ENCODE measurements at places on chromosomes 12 and 14. TPM values are rescaled to one million over a fixed set of nuclear protein-coding genes. Genes with fewer than 3 reads are reported as not detected.

- DNase-seq = no peak
- H3K27me3 ChIP-seq = no peaks in the 10 kb centered on the region
- no peak overlapping the region for H3K4me3 ChIP-seq
- no peak overlapping the region for H3K27ac ChIP-seq
- H3K4me1 ChIP-seq = peaks cover 5% of the 10 kb centered on the region
- no peaks in the 10 kb centered on the region for H3K36me3 ChIP-seq
Measured at GRCh38 chr14:30345511-30345910, 213.4 kb upstream of the G2E3 start.

DNA sequence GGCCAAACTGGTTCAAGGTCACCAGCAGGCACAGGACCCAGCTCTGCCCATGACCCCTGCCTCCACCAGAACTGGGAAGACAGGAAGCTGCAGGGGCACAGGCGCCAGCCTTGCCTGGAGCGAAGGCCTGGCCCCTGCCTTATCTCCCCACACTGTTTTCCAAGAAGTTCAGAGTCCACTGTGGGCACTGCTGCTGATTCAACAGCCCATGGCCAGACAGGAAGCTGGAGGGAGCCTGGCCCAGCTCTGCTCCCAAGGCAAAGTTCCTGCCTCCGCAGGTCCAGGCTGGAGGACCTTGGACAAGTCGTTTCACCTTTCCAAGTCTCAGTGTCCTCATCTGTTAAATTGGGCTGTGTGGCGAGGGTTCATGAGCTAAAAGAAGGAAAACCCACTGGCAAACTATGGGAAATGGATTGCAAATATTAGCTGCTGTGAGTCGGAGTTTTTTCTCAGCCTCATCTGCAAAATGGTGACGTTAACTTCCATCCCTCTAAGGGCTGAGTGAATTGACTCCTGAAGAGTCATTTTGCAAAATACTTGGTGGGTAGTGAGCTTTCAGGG is 1.2 kb downstream of the PHETA1 start:
- DNase-seq = no peak
- no peaks in the 10 kb centered on the region for H3K4me1 ChIP-seq
- no peaks in the 10 kb centered on the region for H3K36me3 ChIP-seq
- no peaks in the 10 kb centered on the region for H3K27me3 ChIP-seq
- H3K4me3 ChIP-seq = peak overlapping the region; percentile 99
- peak overlapping the region; percentile 85 for H3K27ac ChIP-seq

DNA sequence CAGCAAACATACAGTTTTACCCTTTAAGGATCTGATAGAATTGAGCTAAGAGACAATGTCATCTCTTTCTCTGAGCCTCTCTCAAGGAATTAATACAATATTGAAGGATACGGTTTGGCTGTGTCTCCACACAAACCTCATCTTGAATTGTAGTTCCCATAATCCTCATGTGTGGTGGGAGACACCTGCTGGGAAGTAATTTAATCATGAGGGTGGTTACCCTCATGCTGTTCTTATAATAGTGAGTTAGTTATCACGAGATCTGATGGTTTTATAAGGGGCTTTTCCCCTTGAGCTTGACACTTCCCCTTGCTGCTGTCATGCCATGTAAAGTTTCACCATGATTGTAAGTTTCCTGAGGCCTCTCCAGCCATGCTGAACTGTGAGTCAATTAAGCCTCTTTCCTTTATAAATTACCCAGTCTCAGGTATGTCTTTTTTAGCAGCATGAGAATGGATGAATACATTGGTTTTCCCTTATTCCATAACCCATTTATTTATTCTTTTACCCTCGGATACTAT is 47.6 kb downstream of the TMEM30B start:
- H3K4me1 ChIP-seq = no peaks in the 10 kb centered on the region
- no peak overlapping the region for H3K27ac ChIP-seq
- no peak for DNase-seq
- no peak overlapping the region for H3K4me3 ChIP-seq
- no peaks in the 10 kb centered on the region for H3K36me3 ChIP-seq
- H3K27me3 ChIP-seq = peaks cover 12% of the 10 kb centered on the region

DNA sequence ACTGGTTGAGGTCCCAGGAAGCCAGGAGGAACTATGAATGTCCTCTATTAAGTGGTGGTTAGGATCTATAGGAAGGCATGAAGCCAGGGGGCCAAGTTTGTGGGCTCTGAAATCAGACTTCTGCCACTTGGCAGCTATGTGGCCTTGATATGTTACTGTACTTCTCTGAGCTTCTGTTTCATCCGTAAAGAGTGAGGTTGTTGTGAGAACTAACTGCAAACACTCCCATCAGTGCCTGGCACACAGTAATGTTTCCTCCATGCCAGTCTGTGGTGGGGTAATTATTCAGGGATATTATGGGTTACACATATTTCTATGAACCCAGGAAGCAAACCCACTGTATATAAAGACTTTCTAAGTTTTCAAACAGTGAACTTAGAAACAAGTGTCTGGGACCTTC is 57.4 kb downstream of the PLXNC1 start:
- peaks cover 8% of the 10 kb centered on the region for H3K4me1 ChIP-seq
- no peaks in the 10 kb centered on the region for H3K27me3 ChIP-seq
- DNase-seq = no peak
- no peak overlapping the region for H3K27ac ChIP-seq
- H3K4me3 ChIP-seq = no peak overlapping the region

- DNase-seq = no peak
- no peak overlapping the region for H3K27ac ChIP-seq
- H3K4me1 ChIP-seq = no peaks in the 10 kb centered on the region
Measured at GRCh38 chr12:9810671-9811070, 16.6 kb upstream of the KLRF1 start.

GRCh38 chr12:93247313-93247991 is 130.3 kb upstream of the NUDT4 start:
- H3K4me3 ChIP-seq = no peak overlapping the region
- H3K36me3 ChIP-seq = no peaks in the 10 kb centered on the region
- DNase-seq = no peak
- H3K27me3 ChIP-seq = no peaks in the 10 kb centered on the region

GRCh38 chr12:129193263-129193871 is 340.1 kb downstream of the GLT1D1 start:
- no peaks in the 10 kb centered on the region for H3K4me1 ChIP-seq
- no peaks in the 10 kb centered on the region for H3K27me3 ChIP-seq
- H3K4me3 ChIP-seq = no peak overlapping the region

- H3K4me1 ChIP-seq = no peaks in the 10 kb centered on the region
- H3K27ac ChIP-seq = no peak overlapping the region
- no peaks in the 10 kb centered on the region for H3K27me3 ChIP-seq
- DNase-seq = no peak
- no peak overlapping the region for H3K4me3 ChIP-seq
Measured at GRCh38 chr14:28120391-28120790, 646.2 kb upstream of the FOXG1 start.

- no peak overlapping the region for H3K4me3 ChIP-seq
- H3K36me3 ChIP-seq = no peaks in the 10 kb centered on the region
- no peaks in the 10 kb centered on the region for H3K4me1 ChIP-seq
- DNase-seq = no peak
- no peaks in the 10 kb centered on the region for H3K27me3 ChIP-seq
Measured at GRCh38 chr12:97784904-97785303, 322.3 kb downstream of the RMST start.

GRCh38 chr14:20441461-20441860 is 5.5 kb upstream of the KLHL33 start:
- peaks cover 13% of the 10 kb centered on the region for H3K36me3 ChIP-seq
- DNase-seq = no peak
- no peaks in the 10 kb centered on the region for H3K4me1 ChIP-seq
- no peak overlapping the region for H3K4me3 ChIP-seq
- no peak overlapping the region for H3K27ac ChIP-seq
- no peaks in the 10 kb centered on the region for H3K27me3 ChIP-seq

- H3K36me3 ChIP-seq = no peaks in the 10 kb centered on the region
- no peaks in the 10 kb centered on the region for H3K27me3 ChIP-seq
- H3K4me1 ChIP-seq = peaks cover 6% of the 10 kb centered on the region
- DNase-seq = no peak
Measured at GRCh38 chr12:43832463-43833168, 3.3 kb upstream of the TMEM117 start.

- no peak overlapping the region for H3K27ac ChIP-seq
- no peaks in the 10 kb centered on the region for H3K4me1 ChIP-seq
- H3K27me3 ChIP-seq = no peaks in the 10 kb centered on the region
- H3K4me3 ChIP-seq = no peak overlapping the region
Measured at GRCh38 chr14:76669770-76670169, 91.5 kb upstream of the VASH1 start.

- no peaks in the 10 kb centered on the region for H3K36me3 ChIP-seq
- no peaks in the 10 kb centered on the region for H3K27me3 ChIP-seq
- no peak overlapping the region for H3K4me3 ChIP-seq
- peaks cover 31% of the 10 kb centered on the region for H3K4me1 ChIP-seq
- no peak overlapping the region for H3K27ac ChIP-seq
Measured at GRCh38 chr12:50524621-50525020, 19.8 kb downstream of the DIP2B start.

- H3K27me3 ChIP-seq = no peaks in the 10 kb centered on the region
- no peaks in the 10 kb centered on the region for H3K4me1 ChIP-seq
- H3K27ac ChIP-seq = no peak overlapping the region
- H3K4me3 ChIP-seq = no peak overlapping the region
- DNase-seq = no peak
- no peaks in the 10 kb centered on the region for H3K36me3 ChIP-seq
Measured at GRCh38 chr12:86496595-86496994, 240.4 kb upstream of the MGAT4C start.

- no peaks in the 10 kb centered on the region for H3K36me3 ChIP-seq
- no peak overlapping the region for H3K27ac ChIP-seq
- peaks cover 6% of the 10 kb centered on the region for H3K4me1 ChIP-seq
- no peak for DNase-seq
- H3K27me3 ChIP-seq = no peaks in the 10 kb centered on the region
Measured at GRCh38 chr14:75418850-75419768, 8.7 kb upstream of the JDP2 start.

DNA sequence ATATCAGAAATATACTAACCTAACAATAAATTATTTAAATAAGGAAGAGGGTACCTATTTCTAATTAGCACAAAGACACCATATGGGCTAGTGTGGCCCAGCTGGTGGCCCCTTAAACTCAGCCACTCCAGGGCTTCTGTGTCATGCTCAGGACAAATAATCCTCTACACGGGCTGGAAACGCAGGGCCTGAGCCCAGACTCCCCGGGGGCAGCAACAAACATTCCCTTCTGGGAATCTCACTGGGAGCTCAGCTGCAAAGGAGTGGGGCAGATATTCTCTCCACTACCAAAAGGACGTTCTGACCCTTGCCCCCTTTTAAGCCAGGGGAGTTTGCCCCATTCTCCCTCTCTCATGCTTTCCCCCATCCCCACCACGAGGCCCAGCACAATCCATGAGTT is 43.7 kb upstream of the ELK3 start:
- no peak for DNase-seq
- H3K36me3 ChIP-seq = no peaks in the 10 kb centered on the region
- no peak overlapping the region for H3K27ac ChIP-seq
- H3K27me3 ChIP-seq = no peaks in the 10 kb centered on the region

GRCh38 chr12:131795064-131795463 is 33.1 kb upstream of the MMP17 start:
- no peaks in the 10 kb centered on the region for H3K27me3 ChIP-seq
- DNase-seq = no peak
- H3K36me3 ChIP-seq = peaks cover 92% of the 10 kb centered on the region
- H3K4me3 ChIP-seq = no peak overlapping the region

- no peak overlapping the region for H3K27ac ChIP-seq
- no peaks in the 10 kb centered on the region for H3K4me1 ChIP-seq
- peaks cover 4% of the 10 kb centered on the region for H3K36me3 ChIP-seq
- no peaks in the 10 kb centered on the region for H3K27me3 ChIP-seq
- H3K4me3 ChIP-seq = no peak overlapping the region
Measured at GRCh38 chr14:102029956-102030355, 56.9 kb downstream of the HSP90AA1 start.

- no peaks in the 10 kb centered on the region for H3K27me3 ChIP-seq
- H3K27ac ChIP-seq = no peak overlapping the region
- DNase-seq = no peak
Measured at GRCh38 chr12:48640428-48640827, 41.6 kb downstream of the KANSL2 start.

GRCh38 chr12:44589697-44590096 is 286.4 kb downstream of the NELL2 start:
- H3K4me1 ChIP-seq = no peaks in the 10 kb centered on the region
- no peaks in the 10 kb centered on the region for H3K27me3 ChIP-seq
- no peak for DNase-seq
- no peak overlapping the region for H3K27ac ChIP-seq
- H3K4me3 ChIP-seq = no peak overlapping the region
- H3K36me3 ChIP-seq = no peaks in the 10 kb centered on the region

GRCh38 chr14:63759456-63759855 is 31.6 kb upstream of the SGPP1 start:
- no peaks in the 10 kb centered on the region for H3K36me3 ChIP-seq
- peak overlapping the region; percentile 6 for H3K27ac ChIP-seq
- no peaks in the 10 kb centered on the region for H3K27me3 ChIP-seq
- H3K4me1 ChIP-seq = no peaks in the 10 kb centered on the region
- DNase-seq = peak; percentile 8

Gene GARIN6
- total RNA-seq = not detected

Gene SLC8B1
- 11.1 TPM for total RNA-seq

Gene OLR1
- total RNA-seq = 0.34 TPM

Gene ADAM20
- total RNA-seq = 0.21 TPM

Gene MMP19
- 16.1 TPM for total RNA-seq

Gene CFAP251
- 0.60 TPM for total RNA-seq

Gene CCDC88C
- 2.4 TPM for total RNA-seq

Gene RHOJ
- 13.6 TPM for total RNA-seq

Gene STON2
- total RNA-seq = 16.8 TPM

Gene SLC8A3
- not detected for total RNA-seq

All from heart left ventricle (tissue), 16 donors.